Activated CD4-positive, alpha-beta memory T cell treated with anti-CD3 and anti-CD28 coated beads for 36 hours (primary cell): ENCODE measurements at places on chromosomes 6 and 20.
A peak's percentile ranks its signal among the peaks of the same experiment; 100 is the strongest.

DNA sequence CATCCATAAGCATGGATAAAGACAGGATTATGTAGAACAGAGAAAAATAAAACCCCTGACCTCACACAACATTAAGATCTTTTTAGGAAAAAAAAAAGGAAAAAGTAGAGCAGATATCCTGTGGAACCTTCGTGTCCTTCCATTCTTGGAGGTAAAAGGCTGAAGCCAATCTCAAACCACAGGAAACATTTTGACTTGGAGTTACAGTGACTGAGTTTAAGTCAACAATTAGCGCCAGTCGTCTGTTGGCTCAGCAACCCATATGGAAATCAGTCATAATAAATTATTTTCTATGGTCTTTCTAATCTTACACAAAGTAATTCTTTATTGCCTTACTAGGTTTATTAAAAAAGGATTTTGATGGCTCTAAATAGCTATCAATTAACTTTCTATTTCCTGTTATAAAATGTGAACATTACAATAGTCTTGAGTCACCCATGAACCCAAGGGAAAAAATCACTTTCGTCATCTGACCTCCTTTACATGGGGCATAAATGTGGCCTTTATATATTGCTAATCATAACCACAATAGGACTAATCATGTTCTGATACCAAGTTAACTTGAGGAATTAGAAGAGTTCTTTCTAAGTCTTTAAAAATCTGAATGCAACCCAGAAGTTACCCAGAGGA, 592.9 kb downstream of the TFAP2B start:
- no peaks in the 10 kb centered on the region for H3K36me3 ChIP-seq
- no peak overlapping the region for H3K27ac ChIP-seq
- no peak for DNase-seq
- H3K4me3 ChIP-seq, result no peak overlapping the region
- no peaks in the 10 kb centered on the region for H3K27me3 ChIP-seq

DNA sequence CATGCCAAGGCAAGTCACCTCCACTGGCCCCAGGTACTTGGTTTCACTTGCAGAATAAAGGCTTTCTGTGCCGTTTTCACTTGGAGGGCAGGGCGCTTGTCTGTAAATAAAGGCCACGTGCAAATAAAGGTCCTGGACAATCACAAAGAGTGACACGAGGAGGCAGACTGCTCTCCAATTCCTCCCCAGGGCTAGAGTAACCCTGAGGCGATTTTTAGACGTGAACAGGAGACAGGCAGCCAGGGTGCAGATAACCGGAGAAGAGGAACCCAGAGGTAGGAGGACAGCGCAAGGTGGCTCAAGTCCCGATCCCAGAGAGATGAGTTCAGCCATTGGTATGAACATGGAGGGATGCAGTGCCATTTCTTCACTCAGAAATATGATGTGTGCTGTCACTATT, 327.4 kb downstream of the KIF16B start:
- H3K27ac ChIP-seq, result no peak overlapping the region
- H3K36me3 ChIP-seq, result no peaks in the 10 kb centered on the region
- no peaks in the 10 kb centered on the region for H3K4me1 ChIP-seq
- no peak overlapping the region for H3K4me3 ChIP-seq
- DNase-seq, result no peak

- DNase-seq, result no peak
- H3K4me3 ChIP-seq, result no peak overlapping the region
- H3K4me1 ChIP-seq, result no peaks in the 10 kb centered on the region
- no peak overlapping the region for H3K27ac ChIP-seq
These were observed 8.2 kb upstream of the BPIFA2 start for GRCh38 chr20:33159713-33160112.

DNA sequence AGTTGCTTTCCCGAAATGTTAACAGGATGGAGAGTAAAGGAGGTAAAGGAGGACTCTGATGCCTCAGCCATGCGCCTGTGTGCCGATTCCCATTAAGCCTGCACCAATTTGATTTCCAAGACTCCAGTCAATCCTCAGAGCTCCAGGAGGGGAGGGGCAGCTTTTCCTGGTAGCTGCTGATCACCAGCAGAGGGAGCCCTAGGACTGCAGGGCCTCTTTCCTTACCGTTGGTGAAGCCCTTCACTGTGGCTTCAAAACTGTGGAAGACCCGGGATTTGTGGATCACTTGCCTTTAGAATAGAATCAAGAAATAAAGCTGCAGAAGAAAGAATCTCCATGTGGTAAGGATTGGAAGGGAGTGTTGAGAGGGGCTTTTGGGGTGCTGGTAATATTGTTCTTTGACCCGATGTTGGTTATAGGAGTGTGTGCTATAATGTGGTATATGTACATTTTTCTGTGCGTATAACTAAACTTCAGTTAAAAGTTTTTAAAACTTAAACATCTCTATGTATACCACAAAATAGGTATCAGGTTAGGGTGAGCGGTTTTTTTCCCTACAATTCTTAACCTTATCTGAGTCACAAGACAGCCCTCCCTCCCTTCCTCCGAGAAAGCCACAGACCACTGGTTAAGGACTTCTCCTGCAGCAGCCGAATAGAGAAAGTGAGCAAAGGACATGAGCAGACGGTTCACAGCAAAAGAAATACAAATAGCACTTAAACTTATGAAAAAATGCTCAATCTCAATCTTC, 6.9 kb upstream of the OSER1 start:
- H3K4me1 ChIP-seq, result peaks cover 47% of the 10 kb centered on the region
- peak overlapping the region; percentile 66 for H3K4me3 ChIP-seq
- peak; percentile 76 for DNase-seq
- H3K27me3 ChIP-seq, result no peaks in the 10 kb centered on the region
- H3K36me3 ChIP-seq, result no peaks in the 10 kb centered on the region

DNA sequence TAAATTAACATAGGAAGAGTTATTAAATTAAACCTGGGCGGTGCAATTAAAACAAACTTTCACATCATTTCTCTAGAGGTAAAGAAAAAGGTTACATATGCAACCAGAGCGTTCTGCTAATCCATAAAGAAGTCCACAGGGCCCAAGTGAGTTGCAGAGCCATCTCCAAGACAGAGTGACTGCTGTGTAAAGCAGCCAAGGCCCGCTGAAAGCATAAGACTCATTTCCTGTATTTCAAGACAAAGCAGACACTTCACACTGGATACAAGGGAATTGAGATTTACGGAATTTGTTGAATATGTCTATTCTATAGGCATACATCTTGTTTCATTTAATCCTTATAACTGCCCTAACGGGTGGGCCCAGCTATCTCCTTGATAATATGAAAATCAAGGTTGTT, 422.8 kb downstream of the CBLN4 start:
- no peak overlapping the region for H3K27ac ChIP-seq
- H3K4me3 ChIP-seq, result no peak overlapping the region
- DNase-seq, result no peak
- no peaks in the 10 kb centered on the region for H3K36me3 ChIP-seq

DNA sequence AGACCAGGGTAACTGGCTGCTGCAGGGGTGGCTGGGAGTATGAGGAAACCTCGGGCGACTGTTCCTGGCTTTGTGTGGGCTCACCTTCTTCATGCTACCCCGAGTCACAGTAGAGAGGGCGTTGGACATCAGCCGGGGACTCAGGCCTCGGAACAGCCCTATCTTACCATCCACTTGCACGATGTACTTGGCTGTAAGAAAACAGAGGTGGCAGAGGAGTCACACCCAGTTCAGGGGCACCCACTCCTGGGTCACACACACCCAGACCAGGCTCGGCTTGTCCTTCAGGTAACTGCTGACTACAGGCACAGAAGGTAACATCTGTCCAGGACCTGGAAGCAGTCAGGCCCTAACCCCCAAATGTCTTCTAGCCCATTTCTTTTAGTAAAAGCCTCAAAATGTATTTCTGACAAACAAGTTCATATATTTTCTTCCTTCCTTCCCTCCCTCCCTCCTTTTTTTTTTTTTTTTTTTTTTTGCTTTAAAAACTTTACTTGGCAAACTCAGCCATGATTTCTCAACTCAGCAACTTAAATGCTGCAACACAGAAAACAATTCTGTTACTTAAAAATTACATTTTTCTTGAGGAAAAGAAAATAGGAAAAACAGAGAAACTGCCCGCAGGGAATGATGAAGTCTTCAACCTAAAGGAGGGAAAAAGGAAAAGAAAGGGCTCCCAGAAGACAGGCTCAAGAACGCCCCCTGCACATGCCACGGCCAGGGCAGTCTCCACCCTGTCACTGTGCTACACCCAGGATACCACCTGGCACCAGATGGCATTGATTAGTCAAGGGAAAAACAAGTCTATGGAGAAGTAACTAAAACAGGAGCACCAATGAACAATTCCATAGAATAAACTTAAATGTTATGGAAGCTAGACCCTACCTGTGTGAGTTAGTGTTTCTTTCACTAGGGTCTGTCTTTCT, 7.3 kb downstream of the MTCH1 start:
- DNase-seq, result no peak
- peaks cover 24% of the 10 kb centered on the region for H3K4me1 ChIP-seq
- H3K36me3 ChIP-seq, result peaks cover 44% of the 10 kb centered on the region
- H3K27me3 ChIP-seq, result no peaks in the 10 kb centered on the region
- H3K4me3 ChIP-seq, result no peak overlapping the region
- H3K27ac ChIP-seq, result no peak overlapping the region

DNA sequence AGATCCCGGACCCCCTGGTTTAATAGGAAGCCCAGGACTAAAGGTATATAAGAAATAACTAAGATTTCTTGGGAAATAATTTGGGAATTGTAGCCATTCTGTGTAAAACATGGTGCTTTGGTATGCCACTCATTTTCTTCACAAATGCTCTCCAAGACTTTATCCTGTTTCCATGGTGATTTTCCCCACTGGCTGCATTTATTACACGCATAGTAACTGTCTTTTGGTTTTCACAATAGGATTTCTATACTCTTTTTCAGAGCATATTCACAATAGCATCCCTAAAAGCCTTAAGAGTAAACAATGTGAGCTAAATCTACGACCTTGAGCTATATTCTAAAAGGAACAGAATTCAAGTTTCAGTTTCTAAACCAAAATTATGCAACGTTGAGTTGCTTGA, 160.8 kb downstream of the COL9A1 start:
- H3K4me3 ChIP-seq, result no peak overlapping the region
- no peak overlapping the region for H3K27ac ChIP-seq
- no peaks in the 10 kb centered on the region for H3K36me3 ChIP-seq

- no peak overlapping the region for H3K4me3 ChIP-seq
- H3K4me1 ChIP-seq, result no peaks in the 10 kb centered on the region
- no peak for DNase-seq
- peaks cover 4% of the 10 kb centered on the region for H3K27me3 ChIP-seq
- H3K36me3 ChIP-seq, result no peaks in the 10 kb centered on the region
These were observed 135.2 kb downstream of the EYA2 start for GRCh38 chr20:47029845-47030244.

GRCh38 chr6:159114569-159114968, 54.6 kb upstream of the FNDC1 start:
- no peaks in the 10 kb centered on the region for H3K27me3 ChIP-seq
- no peak for DNase-seq
- H3K36me3 ChIP-seq, result no peaks in the 10 kb centered on the region
- H3K4me1 ChIP-seq, result peaks cover 16% of the 10 kb centered on the region
- H3K27ac ChIP-seq, result no peak overlapping the region
- no peak overlapping the region for H3K4me3 ChIP-seq

- H3K4me3 ChIP-seq, result no peak overlapping the region
- H3K27me3 ChIP-seq, result peaks cover 7% of the 10 kb centered on the region
- H3K27ac ChIP-seq, result no peak overlapping the region
- no peak for DNase-seq
- no peaks in the 10 kb centered on the region for H3K36me3 ChIP-seq
These were observed 39.8 kb downstream of the HLA-A start for GRCh38 chr6:29982097-29982496.

DNA sequence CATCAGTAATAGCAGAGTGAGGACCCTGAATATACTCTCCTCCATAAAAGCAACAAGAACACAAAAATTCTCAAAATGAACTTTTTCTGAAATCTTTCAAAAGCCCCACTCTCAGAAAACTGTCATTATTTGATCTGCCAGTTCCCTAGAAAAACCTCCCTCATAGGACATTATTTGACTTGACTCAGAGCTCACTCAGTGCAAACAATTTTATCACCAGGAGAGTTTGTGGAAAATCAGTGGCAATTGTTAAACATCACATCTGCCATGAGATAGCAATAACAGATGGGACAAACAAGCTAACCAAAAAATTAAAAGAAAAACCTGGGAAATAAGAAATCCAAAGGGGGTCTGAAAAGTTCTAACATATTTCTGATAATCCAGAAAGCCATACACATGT, 100.0 kb downstream of the ATG5 start:
- no peak overlapping the region for H3K27ac ChIP-seq
- no peak for DNase-seq
- peaks cover 3% of the 10 kb centered on the region for H3K36me3 ChIP-seq
- H3K27me3 ChIP-seq, result no peaks in the 10 kb centered on the region

DNA sequence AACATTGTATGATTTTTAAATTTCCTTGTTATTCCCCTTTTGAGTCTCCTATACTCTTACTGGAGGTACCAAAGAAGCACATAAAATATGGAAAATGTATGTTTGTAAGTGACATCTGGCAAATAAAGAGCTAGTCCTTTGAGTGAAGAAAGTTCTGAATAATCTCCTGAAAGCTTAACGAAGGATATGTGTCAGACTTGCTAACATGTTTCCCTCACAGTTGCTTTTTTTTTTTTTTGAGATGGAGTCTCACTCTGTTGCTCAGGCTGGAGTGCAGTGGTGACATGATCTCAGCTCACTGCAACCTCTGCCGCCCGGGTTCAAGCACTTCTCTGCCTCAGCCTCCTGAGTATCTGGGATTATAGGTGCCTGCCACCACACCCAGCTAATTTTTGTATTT, 63.6 kb downstream of the STK4 start:
- H3K27ac ChIP-seq, result peak overlapping the region; percentile 82
- peaks cover 50% of the 10 kb centered on the region for H3K36me3 ChIP-seq
- H3K4me3 ChIP-seq, result no peak overlapping the region
- no peaks in the 10 kb centered on the region for H3K27me3 ChIP-seq
- DNase-seq, result no peak

DNA sequence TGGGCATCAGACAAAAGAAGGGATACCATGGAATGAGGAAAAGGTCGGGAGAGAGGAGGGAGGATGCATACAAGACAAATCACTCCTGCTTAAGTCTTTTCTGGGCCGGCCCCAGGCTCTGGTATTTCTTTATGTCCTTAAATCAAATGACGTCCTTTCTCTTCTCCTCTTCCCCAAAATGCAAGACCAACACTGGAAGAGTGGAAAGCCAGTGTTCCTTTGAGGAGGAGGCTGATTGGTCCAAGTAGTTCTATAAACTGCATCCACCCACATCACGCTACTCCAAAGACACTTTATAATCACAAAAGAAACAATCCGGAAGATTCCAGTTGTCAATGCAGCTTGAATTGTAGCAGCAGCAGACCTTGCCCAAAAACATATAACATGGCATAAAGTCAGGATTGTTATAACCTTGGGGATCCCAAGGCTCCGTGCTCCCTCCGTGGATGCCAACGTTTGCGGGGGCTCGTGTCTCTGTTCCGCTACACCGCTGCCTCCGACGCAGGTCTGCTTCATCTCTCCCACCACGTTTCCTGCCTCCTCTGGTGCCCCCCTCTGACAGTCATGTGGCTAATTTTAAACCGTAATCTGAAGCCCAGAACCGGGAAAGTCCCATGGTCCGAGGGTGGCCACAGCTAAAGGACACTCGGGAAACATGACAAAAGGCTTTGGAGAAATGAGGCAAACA, 47.1 kb downstream of the MCUR1 start:
- no peaks in the 10 kb centered on the region for H3K27me3 ChIP-seq
- H3K36me3 ChIP-seq, result peaks cover 2% of the 10 kb centered on the region
- H3K4me3 ChIP-seq, result peak overlapping the region; percentile 52
- peak; percentile 46 for DNase-seq
